CD4-positive, alpha-beta T cell treated with Interleukin-6 at 100 ng/mL for 8 hours (primary cell): ENCODE measurements at places on chromosomes 12 and 14.

DNA sequence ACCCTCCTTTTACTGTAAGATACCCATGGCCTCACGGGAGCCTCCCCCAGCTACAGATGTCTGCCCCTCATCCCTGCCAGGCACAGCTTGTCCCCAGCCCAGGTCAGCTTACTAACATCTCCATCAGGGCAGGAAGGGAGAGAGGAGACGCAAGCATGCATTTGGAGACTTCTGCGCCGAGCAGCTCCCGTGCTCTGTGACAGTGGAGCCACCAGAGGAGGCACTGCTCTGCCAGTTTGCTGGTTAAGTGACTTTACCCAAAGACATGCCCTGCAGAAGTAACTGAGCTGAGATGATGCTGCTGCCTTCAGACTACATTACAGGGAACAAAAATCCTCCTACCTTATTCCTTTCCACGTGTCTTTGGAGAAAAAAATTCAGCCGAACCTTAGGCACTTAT, 133.4 kb downstream of the ESRRB start:
- DNase-seq: no peak

DNA sequence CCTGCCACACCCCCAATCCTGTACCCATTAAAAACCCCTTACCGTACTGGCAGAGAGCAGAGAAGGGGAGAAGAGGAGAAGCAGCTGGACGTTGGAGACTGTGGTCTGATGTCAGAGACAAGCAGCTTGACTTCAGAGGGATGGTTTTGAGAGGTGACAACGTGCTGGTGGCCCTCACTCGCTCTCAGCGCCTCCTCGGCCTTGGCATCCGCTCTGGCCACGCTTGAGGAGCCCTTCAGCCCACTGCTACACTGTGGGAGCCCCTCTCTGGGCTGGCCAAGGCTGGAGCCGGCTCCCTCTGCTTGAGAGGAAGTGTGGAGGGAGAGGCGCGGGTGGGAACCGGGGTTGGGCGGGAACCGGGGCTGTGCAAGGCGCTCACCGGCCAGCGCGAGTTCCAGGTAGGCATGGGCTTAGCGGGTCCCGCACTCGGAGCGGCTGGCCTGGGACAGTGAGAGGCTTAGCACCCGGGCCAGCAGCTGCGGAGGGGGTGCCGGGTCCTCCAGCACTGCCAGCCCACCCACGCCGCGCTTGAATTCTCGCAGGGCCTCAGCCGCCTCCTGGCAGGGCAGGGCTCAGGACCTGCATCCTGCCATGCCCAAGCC, 67.6 kb upstream of the PPP4R3A start:
- no peak for DNase-seq

- no peak for DNase-seq
Measured at GRCh38 chr12:15928346-15928745, 17.2 kb downstream of the DERA start.

DNA sequence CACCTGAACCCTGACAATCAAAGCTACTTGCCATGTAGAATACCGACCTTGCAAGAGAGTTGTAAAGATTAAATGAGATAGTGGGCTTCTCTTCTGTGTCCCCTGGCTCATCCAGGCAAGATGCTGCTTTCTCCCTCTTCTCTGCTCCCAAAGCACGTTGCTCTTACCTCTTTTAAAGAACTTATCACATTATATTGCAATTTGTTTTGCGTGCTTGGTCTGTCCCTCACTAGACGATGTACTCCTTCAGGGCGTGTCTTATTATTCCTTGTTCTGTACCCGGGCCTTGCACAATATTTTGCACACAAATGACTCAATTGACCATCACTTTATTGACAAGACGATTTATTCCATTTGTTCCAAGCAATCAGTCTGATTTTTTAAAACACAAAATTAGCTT, 3.3 kb downstream of the DCN start:
- DNase-seq: no peak

DNA sequence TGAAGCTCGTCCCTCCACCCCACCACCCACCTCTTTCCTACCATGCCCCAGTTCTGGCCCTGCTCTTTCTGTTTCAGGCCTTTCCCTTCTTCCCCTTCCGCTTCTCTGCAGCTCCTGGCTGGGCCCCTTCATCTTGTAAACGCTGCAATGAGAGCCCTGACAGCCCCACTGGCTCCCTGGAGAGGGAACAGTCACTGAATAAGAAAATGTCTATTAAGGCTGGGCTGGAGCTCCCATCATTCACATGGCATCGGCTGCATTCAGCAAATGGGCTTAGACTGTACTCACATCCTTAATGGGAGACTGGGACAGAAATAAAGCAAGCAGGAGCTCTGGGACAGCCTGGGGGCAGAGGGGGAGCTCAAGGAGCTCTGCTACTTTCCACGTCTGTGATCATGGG, 45.2 kb upstream of the TUNAR start:
- no peak for DNase-seq

DNA sequence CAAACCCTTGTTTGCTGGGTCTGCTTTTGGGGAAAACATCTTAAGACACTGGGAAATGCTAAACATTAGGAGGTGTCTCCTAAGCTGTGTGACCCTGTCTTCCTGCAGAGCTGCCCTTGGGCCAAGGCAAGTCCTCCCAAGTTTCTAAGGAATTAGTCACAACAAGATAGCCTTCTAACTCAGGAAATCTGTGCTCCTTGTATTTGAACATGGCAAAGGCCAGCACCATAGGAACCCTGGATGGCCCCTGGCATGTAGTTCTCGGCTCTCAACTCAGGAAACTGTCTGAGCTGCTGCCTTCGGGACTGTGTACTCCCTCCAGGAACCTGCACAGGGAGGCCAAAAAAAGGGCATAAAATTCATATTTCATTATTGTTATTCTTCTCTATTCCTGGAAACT, 37.6 kb upstream of the LTBP2 start:
- DNase-seq: no peak

- no peak for DNase-seq
Measured at GRCh38 chr12:95908573-95908972, 33.8 kb downstream of the CCDC38 start.

DNA sequence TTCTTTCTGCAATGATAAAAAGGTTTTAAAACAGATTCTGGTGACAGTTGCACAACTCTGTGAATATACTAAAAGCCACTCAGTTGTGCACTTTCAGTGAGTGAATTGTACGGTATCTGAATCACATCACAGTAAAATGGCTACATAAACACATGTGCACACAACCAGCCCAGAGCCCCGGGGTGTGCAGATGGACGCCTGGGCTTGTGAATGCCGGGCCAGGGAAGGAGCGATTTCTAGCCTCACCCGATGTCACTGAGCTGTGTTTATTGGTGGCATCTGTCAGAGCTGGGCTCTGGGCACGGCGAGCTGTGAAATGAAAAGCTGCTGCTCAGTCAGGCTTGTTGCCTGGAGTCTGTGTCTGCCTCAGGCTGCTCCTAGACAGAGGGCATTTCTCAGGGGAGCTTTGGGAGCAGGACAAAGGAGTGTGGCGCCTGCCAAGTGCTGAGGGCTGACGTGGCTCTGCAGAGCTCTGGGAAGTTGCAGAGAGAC, 25.9 kb downstream of the RHOF start:
- DNase-seq: no peak

GRCh38 chr12:17097674-17098073, 491.7 kb upstream of the LMO3 start:
- DNase-seq: no peak

DNA sequence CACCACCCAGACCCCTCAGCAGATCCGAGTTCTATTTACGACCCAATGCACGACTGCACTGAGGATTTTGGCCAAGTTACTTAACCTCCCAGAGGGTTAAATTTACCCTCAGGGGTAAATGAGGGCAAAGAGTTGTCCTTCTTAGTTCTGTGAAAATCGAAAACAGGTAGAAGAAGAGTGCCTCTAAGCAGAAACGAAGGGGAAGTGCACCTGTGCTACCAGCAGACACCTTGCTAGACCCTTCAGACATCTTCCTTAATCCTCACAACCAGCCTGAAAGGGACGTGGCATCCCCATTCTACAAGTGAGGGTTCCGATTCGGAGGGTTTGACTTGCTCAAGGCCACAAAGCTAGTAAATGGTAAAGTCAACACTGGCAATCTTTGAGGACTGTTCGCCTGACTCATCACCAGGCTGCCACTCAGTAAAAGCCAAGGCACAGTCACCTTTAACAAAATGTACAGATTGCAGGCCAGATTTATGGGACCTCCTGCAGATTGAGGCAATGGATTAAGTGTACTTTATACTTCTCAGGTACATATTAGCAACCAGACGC, 1.6 kb downstream of the GSG1 start:
- DNase-seq: peak; percentile 18

DNA sequence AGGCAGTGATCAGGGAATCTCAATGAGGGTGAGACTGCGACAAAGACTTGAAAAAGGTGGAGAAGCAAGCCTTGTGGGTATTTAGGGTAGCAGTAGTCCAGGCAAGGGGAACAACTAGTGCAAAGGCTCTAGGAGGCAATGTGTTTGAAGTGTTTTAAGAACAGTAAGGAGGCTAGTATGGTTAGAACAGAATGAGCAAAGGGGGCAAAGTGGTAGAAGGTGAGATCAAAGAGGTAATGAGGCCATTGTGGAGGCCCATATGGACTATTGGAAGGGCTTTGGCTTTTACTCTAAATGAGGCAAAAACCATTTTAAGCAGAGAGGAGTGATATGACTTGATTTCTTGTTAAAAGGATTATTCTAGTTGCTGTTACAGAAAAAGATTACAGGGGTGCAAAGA, 16.8 kb downstream of the HIF1A start:
- no peak for DNase-seq

DNA sequence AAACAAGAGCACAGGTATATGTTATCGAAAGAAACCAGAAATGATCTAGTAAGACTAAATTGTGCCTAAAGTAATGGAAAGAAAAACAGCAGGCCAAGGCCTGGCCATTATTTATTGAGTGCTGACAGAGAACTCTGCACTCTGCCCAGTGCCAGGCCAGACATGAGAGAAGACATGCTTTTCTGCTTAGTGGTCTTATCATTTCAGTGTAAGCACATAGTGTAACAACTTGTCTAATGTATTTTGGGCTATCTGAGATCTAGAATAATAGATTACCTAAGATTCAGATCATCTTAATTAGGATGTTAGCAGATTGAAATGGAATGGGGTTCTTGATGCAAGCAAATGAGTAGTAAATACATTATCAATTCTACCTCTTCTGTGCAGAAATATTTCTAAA, 278.3 kb downstream of the AKAP6 start:
- DNase-seq: no peak

DNA sequence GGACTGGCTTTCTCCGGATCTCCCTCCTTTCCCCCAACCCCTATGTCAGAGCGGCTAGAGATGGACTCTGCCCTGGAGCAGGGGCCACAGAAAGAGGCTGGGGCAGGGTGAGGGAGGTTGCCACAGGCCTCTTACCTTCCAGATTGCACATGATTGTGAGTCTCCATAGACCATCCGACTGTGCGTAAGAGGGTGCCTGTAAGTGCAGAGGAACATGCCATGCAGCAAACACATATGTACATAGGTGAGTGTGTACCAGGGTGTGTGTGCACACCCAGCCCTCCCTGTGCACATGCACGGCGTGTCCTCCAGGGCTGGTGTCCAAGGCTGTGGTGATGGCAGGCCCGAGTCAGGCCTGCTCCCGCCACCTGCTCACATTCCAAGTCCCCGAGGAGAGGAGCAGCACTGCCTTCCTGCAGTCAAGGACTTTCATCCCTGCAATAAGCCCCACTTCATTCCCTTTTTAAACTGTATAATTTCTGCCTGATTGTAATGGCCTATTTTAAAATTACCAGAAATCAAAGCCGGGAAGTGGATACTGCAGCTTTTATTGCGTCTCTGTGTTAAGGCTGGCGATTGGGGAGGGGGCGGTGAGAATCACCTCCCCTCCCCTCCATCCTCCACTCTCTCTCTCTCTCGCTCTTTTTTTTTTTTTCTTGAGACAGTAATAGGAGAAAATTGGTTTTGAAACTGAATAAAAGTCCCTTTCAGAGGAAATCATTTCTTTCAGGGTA, 28.5 kb downstream of the FAM222A start:
- DNase-seq: no peak

DNA sequence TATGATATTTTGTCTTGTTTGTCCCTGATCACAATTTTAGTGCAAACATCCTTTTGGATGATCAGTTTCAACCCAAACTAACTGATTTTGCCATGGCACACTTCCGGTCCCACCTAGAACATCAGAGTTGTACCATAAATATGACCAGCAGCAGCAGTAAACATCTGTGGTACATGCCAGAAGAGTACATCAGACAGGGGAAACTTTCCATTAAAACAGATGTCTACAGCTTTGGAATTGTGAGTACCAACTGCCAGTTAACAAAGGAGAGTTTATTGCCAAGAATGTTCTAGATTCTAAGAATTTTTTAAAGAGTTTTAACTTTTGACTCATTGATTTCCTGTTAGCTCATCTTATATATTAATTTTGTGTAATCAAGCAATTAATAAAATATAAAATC, 55.4 kb downstream of the IRAK3 start:
- DNase-seq: no peak

DNA sequence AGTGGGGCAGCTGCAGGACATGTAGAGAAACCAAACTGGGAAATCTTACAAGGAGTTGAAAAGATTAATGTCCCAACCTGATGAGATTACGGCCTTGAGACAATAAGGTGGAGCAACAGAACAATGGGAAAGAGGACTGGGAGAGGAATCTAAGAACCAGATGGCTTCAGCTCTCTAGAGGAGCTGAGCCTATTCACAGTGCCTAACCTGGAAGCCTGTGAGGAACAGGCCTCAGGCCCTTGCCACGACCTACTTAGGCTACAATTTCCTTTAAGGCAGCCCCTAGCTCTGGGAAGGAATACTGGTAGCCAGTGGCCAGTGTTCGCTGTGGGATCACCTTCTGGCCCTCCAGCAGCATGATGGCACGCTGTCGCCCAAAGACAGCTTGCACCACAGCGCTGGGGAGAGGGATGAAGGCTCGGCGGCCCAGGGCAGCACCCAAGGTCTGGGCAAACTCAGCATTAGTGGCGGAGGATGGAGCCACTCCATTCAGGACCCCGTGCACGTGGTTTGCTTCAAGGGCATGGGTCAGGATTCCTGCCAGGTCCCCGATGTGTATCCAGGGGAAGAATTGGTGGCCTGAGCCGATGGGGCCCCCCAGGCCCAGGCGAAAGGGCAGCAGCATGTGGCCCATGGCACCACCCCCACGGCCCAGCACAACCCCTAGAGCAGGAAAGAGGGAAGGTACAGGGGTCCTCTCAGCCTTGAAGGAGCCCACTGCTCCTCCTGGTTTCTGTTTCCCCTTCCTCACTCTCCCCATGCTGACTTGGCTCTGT, 2.6 kb downstream of the SDR39U1 start:
- no peak for DNase-seq

- no peak for DNase-seq
Measured at GRCh38 chr12:96526110-96526509, 36.7 kb downstream of the CFAP54 start.
